ENCODE measurements at places on chromosomes 16 and 17.

GRCh38 chr17:77881545-77881944 lies 77.0 kb upstream of the TNRC6C start:
- DNase-seq = no peak

- no peak for DNase-seq
Measured at GRCh38 chr17:73598212-73598611, 46.0 kb downstream of the SDK2 start.

DNA sequence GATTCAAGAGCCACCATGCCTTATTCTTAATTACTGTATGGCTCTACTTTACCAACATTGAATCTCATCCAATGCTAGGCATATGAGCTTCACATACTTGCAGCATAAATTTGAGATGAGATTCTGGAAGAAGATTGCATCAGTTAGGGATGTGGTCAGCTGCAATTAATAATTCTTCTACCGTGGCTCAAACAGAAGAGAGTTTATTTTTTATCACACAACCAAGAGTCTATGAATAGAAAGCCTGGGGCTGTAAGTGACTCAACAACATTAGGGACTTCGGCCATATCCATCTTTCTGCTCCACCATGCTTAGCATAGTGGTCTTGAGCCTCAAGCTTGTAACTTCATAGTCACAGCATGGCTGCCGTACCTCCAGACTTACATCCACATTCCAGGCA lies 179.4 kb upstream of the IRX6 start:
- no peak for DNase-seq

DNA sequence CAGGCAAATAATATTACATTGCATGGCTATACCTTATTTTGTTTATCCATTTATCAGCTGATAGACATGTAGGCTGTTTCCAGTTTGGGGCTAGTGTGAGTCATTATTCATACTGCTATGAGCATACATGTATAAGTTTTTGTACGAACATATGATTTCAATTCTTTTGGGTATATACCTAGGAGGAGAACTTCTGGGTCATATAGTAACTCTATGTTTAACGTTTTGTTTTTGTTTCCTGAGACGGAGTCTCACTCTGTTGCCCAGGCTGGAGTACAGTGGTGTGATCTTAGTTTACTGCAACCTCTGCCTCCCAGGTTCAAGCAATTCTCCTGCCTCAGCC lies 2.4 kb upstream of the ITGAL start:
- DNase-seq = no peak

DNA sequence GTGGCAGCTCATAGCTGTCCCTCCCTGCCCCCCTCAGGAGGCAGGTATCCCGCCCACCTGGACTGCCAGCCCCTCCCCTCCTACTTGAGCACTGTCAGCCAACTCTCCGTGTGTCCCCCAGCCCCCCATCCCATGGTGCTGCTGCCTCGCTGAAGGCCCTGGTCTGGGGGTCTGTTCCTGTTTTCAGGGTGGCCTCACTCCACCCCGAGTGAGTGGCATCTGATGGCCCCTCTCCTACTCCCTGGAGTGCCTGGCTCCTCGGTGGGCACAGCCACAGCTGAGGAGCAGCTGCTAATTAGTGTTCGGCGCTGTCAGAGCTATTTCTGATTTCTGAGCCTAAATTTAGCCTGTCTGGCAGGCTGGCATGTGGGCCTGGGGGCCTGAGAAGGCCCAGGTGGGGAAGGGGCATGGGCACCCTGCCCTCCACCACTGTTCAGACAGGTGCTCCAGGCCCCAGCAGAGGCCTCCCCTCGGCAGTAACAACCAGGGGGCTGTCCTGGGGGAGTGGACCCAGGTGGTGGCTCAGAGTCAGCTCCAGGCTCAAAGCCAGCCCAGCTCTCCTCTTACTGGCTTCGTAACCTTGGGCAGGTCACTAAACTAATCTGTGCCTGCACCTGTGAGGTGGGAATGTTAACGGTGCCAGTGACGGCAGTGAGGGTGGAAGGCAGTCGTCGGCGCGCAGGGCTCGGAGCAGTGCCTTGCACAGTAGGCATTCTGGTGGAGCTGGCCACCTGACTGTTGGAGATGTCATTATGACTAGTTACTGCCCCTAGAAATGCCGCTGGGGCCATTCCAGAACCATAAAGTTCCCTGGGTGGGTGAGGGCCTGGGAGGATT lies 6.5 kb downstream of the FMNL1 start:
- DNase-seq = no peak

DNA sequence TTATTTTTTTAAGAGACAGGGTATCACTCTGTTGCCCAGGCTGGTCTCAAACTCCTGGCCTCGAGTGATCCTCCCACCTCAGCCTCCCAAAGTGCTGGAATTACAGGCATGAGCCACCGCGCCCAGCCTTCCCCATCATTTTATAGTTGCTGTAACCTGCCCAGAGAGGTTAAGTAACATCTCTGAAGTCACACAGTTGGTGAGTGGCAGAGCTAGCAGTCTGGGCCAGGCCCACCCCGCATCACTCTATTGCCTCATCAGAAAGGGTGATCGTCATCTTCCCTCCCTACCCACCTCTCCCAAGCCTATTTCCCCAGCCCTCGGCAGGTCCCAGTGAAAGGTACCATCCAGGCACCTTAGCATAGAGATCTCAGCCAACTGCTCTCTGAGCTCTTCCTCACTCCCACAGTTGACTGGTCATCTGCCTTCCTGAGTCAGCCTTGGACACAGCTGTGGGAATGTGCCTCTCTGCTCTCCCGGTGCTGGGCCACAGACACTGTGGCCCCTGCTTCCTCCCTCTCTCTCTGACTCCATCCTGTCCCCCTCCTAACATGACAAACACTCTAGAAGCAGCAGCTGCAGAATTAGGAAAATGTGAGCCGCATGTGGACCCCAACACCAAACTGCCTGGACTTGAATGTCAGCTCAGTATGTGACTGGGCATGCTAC lies 57.1 kb downstream of the SCNN1B start:
- DNase-seq = no peak

- DNase-seq = no peak
Measured at GRCh38 chr17:62995377-62995885, 29.4 kb downstream of the TANC2 start.

- no peak for DNase-seq
Measured at GRCh38 chr16:14606102-14606501, 24.0 kb downstream of the PARN start.
